ENCODE measurements at places on chromosomes 5 and 9.

DNA sequence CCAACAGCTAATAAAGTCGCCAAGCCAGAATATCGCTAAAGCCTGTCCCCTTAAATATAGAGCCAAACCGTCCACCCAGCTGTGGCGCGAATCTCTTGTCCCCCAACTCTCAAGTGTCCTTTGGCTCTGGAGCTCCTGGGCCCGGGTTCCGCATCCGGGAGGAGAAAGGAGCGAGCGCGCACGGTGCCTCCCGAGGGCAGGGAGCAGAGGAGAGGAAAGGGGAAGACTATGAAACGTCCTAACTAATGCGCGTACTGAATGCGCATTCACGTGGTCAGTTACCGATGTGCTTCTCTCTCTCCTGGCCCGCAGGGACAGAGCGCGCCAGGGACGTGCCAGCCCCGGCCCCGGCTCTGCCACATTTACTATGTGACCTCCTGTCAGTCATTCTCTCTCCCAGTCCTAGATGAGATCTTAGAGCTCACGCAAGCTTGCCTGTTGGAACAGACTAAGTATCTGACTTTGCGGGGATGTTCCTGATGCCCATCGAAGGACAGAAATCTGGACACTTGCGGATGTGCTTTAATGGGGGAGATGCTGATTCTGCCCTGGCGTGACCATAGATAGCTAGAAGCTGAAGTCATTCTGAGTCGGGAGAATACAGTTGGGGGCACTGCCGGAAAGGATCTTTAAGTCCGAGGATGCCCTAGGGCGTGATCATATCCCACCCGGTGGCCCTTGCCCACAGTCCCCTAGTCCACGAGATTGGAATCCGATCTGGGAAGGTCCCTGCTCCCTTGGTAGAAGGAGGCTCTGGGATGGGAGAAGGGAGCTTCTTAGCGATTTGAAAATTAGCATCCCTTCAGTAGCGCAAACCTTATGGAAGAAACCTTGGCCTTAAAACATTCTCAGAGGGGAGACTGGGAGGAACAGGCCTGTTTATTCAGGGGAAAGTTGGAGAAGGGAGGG, 5.7 kb upstream of the EBF1 start:
- no peak for DNase-seq

GRCh38 chr5:108711898-108712297, 35.8 kb upstream of the FER start:
- no peak for DNase-seq

DNA sequence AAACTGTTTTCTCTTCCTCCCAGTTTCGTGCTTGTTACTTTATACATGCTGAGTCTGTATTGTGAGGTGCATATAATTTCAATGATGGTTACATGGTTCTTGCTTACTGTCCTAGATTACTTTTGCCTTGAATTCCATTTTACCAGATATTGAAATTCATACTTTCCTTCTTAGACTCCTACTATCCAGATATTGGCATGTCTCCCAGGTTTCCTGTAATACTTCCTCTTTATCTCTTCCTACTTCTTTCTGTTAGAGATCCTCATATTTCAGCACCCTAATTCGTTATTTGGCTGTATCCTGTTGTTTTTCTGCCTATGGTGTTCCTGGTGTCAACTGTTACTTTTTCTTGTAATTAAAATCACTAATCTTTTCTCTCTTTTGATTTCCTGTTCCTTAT, 522.1 kb downstream of the CCDC171 start:
- DNase-seq = no peak

DNA sequence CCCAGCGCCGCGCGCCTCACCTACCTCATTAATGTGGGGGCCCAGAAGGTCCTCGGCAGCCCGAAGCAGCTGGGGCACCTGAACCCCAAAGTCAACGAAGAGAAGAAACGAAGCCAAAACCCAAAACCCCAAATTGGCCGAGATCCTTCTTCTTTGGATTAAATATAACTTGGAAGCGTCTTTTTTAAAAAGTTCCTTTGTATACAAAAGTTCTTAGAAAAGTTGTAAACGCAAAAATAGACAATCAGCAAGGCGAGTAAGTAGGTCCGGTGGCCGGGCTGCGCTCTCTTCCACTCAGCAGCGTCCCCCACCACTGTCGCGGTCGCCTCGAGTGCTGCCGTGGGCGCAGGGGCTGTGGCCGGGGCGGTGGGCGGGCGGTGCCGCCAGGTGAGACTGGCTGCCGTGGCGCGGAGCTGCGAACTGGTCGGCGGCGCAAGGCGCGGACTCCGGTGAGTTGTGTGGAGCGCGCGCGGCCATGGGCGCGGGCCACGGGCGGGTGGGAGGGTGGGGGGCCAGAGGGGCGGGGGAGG, 360 bp downstream of the KLF4 start:
- DNase-seq = no peak

GRCh38 chr5:92613546-92613945, 967.5 kb downstream of the NR2F1-AS1 start:
- no peak for DNase-seq

DNA sequence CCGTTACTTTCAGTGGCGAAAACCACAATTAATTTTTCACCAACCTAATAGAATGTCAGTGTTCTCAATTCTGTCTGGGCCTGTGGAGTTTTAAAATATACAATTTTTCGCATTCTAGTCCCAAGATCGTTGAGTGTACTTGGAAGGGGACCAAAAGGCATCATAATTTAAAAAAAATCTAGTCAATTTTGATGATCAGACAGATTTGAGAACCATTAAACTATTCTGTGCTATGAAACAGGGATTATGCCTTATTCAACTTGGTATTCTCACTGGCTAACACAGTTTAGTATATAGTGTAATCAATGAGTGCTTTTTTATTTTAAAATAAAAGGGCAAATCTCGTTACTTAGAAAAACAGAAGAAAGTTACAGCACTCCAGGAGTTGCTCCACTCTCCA, 61.5 kb upstream of the TNFSF15 start:
- no peak for DNase-seq

GRCh38 chr5:11617080-11617479, 287.2 kb downstream of the CTNND2 start:
- DNase-seq = no peak

- no peak for DNase-seq
These were observed 20.4 kb upstream of the IER5L start for GRCh38 chr9:129198319-129199043.

DNA sequence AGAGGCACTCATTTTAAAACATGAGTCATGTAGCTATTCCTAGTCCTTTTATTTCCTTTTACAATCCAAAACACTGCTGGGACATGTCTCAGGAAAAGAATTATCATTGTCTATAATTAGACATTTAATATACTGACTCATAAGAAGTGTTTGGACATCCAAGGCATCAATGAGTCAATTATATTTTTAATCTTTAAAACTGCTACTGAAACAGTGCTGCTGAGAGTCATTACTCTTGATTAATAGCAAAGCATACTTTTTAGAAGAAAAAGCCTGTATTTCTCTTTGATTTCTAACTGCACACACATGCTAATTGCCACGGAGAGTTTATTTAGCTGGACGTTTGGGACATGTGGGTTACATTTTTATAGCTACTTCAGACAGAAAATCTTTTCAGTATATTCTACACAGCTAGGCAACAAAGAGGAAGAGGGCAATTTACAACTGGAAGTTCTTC, 1249.0 kb upstream of the CDH18 start:
- DNase-seq = no peak

DNA sequence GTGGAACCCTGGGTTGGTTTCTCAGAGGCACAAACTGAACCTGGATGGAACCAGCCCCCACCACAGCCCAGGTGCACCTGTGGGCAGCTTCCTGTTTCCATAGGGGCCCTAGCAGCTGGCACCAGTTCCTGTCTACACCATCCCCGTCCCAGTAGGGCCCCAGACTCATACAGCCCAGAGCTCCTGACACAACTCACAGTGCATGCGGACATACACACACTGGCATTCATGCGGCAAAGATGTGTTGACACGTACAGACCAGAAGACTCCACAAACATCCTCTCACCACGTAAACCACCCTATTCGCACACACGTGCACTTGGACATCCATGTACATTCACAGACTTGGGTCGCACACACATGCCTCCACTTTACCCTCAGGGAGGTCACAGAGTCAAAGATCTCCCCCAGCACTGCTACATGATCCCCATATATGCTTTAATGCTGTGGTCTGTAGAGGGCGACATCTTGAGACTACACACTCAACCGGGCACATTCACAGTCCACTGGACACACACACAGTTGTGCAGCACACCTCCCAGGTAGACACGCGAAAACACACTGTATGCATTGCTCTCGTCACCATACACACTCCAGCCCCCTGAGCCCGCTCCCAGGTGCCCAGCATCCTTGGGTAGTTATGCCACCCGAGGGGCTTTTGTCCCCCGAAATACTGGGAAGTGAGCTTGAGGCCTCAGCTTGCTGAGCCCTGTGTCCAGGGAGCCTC, 22.4 kb downstream of the CXXC5 start:
- DNase-seq = no peak

DNA sequence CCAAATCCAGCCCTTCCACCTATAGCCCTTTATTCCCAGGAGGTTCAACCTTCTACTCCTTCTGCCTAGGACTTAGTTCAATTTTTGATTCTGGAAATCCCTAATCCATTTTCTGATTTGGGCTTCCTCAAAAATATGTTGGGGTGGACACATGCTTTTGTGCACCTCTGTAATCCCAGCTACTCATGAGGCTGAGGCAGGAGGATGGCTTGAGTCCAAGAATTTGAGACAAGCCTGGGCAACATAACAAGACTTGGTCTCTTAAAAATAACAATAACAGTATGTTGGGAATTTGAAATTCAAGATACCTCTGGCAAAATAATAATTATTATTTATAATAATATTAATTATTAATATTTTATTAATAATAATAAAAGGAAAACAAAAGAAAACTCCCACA, 188.7 kb upstream of the TLE4 start:
- DNase-seq = no peak

DNA sequence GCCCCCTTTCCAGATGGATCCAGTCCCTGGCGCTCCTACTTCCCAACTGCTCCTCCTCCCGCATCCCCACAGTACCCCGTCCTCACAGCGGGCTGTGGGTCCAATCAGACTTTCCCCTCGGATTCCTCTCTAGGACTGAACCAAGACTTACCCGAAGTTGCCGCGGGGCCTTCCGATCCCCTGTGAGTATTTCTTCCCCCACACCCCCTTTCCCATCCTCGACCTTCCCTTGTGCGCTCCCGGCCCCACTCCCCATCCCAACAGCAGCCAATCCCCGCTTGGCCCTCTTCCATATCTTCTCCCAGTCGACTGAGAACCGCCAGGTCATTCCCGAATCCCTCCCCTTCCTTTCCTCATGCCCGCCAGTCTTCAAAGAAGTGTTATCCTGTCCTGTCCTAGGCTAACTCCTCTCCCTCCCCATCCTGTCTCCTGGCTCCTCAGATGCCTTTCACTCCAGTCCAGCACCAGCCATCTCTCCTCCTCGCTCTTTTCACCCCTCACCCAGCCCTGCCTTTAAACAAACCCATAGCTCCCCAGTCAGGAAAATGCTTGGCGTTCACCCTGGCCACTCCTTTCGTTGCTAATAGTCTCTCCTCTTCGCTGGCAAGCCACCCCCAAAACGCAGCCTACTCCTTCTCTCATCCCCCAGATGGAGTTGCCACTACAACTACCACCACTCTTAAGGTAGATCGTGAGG, 646 bp downstream of the SWI5 start:
- no peak for DNase-seq

- DNase-seq = no peak
These were observed 61.0 kb downstream of the PRDM6 start for GRCh38 chr5:123150089-123150488.

DNA sequence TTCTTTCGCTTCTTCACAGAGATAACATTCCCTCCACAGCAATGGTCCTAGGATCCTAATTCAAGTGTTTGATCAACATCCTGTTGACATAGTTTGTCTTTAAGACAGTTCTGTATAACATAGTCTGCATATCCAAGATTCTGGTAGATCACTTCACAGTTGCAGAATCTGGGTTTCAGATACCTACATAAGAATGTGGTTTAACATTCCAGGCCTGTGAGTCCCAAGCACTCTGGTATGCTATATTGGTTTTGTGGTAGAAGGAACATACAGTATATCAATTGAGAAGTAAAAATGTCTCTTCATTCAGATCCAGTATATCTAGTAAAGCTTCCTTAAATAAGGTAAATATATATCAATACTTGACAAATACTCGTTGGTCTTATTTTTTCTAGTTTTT, 914.2 kb upstream of the CDH6 start:
- DNase-seq = no peak

DNA sequence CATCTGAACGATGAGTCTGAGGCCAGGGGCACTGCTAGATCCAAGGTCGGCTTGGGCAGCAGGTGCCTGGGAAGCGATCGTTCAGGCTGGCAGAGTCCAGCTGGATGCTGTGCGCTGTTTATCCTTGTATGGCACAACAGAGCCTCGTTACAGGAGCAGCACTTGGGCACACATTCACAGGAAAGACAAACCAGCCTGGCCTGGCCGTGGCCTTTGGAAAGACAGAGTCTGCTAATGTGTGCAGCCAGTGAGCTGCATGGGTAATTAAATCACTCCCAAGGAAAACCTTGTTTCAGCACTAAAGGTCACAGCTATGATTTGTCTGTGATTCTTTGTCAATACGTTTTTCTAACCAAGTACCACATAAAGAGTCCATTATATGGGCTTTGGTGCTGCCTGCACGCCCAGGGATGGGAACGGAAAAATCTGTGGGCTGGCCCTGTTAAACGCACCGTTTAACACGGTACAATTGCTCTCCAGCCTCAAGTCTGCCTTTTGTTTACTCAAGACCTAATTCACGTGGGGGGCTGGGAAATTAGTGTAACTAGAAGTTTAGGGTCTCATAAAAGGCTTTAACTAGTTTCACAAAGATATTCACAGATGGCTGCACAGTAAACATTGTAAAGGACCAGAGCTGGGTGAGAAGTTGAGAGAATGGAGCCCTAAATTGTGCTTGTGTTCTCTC, 509.3 kb downstream of the KDM4C start:
- DNase-seq = no peak

DNA sequence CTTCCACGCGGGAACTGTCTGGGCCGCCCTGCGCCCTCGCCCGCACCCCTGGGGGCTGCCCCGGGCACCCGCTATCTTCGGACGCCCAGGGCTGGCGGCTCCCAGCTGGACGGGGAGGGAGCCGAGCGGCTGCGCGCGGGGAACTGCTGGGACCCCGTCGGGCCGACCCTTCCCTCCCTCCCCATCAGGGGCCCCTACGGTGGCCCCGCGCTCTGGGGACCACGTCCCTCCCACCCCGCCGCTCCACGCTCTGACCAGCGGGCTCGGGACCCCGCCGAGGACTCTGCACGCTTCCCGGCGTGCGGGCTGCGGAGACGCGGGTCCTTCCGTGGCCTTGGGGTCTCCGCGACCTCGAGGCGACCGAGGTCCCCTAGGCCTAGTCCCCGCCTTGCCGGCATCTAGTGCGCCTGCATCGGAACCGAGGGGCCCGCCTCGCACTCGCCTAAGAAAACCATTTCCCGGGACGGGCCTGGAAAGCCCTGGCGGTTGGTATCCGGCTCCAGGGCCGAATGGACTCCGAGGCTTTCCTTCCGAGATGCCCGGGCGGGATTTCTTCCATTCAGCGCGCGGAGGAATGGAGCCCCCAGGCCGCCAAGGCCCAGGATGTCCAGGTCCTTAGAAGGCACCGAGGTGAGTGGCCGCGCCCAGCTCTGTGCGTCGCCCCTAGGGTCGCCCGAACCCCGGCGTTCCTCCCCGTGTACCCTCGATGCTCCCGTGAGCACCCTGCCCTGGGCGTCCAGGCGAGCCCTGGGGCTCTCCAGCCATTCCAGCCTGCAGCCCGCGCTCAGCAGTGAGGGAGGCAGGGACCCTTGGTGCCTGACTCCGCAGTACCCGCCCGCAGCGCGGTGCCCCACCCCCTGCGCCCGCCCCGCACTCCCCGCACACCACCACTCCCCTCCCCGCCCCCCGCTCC, 705 bp upstream of the SLC6A3 start:
- DNase-seq = no peak

GRCh38 chr5:158776681-158777080, 323.0 kb downstream of the EBF1 start:
- no peak for DNase-seq

GRCh38 chr9:110620726-110621125, 41.2 kb upstream of the SVEP1 start:
- DNase-seq = no peak

Data from activated CD4-positive, alpha-beta T cell treated with anti-CD3 and anti-CD28 coated beads for 1 hour (primary cell).